ENCODE measurements at places on chromosomes 1 and 21. TPM values are rescaled to one million over a fixed set of nuclear protein-coding genes. Genes with fewer than 3 reads are reported as not detected.

GRCh38 chr1:10304295-10304694 lies 93.9 kb downstream of the KIF1B start:
- DNase-seq, result no peak

DNA sequence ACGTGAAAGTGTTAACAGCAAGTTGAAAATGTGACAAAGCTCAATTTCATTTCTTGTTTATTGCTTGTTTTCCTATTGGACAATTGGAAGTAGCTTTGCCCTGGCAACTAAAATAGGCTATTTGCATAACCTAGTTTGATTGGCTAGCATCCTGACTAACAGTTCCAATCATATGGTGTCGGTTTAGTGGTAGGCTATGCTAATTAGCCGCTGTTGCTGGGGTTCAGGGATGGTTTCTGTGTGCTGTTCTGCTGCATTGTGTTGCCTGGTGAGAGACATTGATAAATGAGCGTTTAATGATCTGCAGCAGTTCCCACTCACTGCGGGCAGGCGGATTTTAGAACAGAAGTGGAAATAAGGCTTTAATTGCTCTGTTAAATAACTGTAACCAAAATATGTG lies 68.5 kb downstream of the DYRK1A start:
- DNase-seq, result no peak

DNA sequence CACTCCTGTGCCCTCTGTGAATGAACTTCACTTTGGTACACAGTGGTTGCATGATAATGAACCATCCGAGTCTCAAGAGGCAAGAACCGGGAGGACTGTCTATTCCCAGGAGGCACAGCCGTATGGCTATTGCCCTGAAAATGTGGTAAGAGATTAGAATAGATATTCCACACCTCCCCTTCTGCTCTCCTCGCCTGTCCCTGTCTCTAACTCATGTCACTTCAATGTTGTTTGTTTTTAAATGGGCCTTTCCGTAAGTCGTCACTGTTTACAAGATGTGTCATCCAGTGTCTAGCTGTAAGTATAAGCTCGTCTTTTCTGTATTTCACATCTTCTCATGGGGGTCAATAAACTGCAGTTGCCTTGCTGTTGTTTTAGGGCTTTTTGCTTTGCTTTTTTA lies 122.2 kb downstream of the PATJ start:
- DNase-seq, result no peak

DNA sequence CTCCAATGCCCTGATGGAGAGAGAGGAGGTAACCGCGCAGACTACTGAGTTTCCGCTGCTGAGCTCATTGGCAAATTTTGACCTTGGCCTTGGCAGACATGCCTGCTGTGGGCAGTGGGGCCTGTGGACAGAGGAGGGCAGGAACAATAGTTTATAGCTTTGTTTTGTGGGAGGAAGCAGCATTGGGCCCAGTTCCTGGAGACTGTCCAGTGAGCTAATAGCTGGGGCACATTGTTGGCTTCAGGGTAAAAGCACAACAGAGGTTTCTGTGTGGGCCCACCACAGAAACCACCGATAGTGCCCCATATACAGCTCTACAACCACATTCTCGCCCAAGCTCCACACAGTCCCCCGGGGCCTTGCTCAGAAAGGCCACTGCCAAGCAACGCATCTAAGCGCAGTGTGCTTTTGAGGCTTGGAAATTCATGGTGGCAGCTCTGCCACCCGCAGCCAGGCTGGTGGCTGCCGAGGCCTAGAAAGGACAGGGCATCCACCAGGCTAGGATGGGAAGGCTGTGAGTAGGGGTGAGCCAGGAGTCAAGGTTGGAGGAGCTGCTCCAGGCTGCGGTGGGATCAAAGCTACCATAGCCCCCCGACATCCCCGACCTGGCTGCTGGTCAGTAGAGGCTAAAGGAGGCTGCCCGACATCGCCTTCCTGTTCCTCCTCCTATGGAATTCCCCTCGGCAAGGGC lies 43.2 kb downstream of the NEK2 start:
- DNase-seq, result no peak

- DNase-seq, result no peak
Observed at GRCh38 chr1:196678510-196678884, 26.7 kb downstream of the CFH start.

DNA sequence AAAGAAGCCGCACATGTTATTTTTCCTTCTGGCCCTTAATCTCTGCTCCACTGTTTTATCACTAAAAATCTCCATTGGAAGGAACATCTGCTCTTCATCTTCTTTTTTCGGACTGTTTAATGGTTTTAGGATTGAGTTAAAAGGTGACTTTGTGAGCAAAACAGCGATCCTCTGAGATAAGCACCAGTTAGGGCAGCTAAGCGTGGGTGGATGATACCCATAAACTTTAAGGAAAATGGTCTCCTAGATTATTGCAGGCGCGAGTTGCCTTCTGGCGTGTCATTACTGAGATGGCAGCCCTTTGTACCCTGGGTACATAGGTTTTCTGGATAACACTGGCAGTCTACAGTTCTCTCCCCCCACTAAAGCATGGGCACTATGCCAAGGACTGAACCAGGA lies 44.0 kb upstream of the HMGB4 start:
- no peak for DNase-seq

DNA sequence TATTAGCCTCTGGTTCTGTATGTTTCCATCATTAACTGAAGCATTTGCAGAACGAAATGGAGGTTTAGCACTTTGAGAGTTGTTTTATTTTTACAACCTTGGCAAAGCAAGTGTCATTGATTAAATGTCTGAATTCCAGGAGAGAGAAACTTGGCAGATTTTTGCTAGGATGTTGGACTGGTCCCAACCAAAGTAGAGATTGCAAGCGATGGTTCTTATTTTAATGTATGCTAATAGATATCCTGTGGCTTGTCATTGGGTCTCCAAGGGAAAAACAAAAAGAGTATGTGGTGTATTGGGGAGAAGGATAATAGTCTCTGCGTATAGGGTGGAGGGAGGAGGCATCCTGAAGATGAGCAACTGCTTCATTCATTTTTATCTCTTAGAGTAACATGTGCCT lies 457.2 kb upstream of the RUNX1 start:
- no peak for DNase-seq

DNA sequence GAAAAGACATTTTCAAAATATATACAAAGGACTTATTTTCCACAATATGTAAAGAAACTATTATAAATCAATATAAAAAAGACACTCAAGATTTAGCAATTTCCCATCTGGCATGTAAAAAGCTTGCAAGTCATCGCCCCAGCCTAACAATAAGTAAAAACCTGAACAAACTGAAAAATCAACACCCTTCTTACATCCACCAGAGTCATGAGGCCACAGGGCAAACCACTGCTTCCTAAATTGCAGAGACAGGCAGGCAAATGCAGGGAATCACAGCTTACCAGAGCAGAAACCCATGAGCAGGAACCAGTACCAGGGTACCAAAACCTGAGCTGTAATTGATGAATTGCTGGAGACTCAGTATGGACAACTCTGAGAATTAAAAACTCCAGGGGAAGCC lies 16.7 kb upstream of the WNT2B start:
- DNase-seq, result no peak

DNA sequence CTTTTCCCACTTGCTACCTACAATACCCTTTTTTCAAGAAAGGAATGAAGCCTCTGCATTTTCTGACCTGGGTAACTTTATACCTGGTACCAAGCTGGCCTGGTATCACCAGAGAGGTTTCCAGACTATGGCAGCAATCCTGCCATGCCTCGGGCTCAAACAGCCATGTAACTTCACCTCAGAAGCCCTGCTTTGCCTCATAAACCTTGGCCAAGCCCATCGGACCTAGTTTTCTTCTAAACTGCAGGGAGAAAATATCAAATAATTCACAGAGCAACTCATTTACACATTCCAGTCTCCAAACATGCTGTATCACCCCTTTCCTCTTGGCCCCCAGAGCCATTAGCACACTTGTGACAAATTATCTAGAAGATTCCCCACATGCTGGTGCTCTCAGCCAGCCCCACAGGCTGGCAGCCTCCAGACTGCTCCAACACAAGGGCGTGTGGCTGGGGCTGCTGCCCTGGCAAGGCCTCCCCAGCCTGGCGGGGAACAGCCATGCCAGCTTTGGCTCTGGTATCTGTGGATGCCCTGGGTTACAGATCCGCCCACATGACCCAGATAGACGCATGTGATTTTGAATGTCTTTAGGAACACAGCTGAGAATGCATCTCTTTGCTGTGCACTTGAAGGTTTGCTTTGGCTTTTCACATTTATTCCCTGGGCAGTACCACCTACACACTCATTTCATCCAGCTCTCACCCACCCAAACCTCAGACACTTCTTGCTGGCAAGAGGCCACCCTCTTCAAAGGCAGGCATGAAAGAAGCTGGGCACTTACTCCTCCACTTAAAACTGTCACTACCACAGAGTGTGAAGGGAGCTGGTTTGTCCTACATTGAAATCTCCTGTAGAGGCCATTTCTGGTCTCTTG lies 70.0 kb upstream of the BCAR3 start:
- DNase-seq, result no peak

- DNase-seq, result no peak
Observed at GRCh38 chr1:185680453-185680852, 53.7 kb upstream of the HMCN1 start.

DNA sequence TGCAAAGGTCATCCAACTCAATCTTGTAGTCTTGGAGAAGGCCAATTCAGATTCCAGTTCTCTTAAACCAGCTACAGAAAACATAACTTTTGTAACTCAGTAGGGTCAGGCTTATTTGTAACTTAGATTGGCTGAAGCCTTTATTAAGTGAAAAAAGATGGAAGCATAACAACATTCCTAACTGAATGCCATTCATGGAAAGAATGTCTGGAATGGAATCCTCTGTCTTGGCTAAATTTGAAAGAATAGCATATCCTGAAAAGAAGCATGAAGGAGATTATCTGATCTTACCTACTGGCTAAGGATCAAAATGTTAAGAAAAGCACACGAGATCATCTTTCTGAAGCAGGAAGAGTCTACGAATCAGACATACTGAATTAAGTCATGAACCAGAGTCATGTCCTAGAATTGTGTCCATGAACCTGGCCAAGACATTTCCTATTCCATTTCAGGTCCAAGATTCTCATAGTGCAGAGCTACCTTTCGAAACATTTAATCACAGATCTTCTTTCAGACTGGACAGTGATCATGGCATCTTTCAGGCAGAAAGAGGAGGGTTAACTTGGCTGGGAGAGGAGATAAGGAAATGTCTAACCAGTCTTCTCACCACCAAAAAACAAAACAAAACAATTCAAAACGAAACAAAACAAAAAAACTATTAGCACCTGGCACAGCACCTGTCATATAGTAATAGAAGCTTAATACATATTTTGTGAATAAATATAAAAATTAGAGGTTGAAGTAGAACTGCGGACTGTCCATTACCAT lies 75.6 kb downstream of the XCL2 start:
- no peak for DNase-seq

DNA sequence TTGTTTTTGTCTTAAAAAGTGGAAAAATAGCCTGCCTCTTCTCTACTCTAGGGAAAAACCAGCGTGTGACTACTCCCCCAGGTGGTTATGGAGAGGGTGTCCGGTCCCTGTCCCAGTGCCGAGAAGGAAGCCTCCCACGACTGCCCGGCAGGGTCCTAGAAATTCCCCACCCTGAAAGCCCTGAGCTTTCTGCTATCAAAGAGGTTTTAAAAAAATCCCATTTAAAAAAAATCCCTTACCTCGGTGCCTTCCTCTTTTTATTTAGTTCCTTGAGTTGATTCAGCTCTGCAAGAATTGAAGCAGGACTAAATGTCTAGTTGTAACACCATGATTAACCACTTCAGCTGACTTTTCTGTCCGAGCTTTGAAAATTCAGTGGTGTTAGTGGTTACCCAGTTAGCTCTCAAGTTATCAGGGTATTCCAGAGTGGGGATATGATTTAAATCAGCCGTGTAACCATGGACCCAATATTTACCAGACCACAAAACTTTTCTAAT lies 35.0 kb upstream of the TDRD10 start:
- no peak for DNase-seq

DNA sequence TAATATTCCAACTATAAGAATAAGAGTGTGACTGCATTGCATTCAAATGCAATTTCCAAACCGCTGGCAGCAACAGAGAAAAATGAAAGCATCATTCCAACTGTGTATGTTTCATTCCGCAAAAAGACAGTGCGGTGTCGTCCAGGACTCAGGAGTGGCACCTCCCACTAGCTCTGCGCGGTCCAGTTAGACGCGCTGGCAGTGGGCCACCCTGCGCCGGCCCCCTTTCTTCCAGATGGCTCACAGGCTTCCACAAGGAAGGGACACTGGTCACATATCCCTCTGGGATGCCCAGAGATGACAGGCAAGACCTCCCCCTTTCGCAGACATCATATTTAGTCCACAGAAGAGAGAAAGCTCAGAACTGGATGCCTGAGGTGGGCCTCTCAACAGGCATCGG lies 11.9 kb downstream of the WRAP73 start:
- no peak for DNase-seq

DNA sequence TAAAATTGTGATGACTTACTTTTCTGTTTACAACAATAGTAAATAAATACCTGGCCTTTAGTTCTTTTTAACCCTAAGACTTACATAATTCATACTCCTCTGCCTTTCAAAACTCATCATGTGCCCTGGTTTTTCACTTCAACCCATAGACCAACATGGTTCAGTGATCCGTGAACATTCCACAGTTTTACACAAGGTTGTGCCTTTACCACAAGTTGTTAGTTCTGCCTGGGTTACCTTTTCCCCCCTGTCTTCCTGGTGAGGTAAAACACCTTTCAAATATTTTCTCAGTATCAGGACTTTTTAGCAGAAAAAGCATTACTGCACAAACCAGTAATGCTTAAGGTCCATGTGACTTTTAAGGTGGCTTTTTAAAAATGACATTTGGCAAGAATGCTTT lies 1466.4 kb downstream of the PLA2G4A start:
- DNase-seq, result no peak

GRCh38 chr1:102097451-102097850 lies 100.7 kb upstream of the OLFM3 start:
- no peak for DNase-seq

- DNase-seq, result no peak
Observed at GRCh38 chr1:233242827-233243483, 52.6 kb downstream of the PCNX2 start.

GRCh38 chr1:89502895-89503294 lies 21.7 kb upstream of the LRRC8B start:
- no peak for DNase-seq

DNA sequence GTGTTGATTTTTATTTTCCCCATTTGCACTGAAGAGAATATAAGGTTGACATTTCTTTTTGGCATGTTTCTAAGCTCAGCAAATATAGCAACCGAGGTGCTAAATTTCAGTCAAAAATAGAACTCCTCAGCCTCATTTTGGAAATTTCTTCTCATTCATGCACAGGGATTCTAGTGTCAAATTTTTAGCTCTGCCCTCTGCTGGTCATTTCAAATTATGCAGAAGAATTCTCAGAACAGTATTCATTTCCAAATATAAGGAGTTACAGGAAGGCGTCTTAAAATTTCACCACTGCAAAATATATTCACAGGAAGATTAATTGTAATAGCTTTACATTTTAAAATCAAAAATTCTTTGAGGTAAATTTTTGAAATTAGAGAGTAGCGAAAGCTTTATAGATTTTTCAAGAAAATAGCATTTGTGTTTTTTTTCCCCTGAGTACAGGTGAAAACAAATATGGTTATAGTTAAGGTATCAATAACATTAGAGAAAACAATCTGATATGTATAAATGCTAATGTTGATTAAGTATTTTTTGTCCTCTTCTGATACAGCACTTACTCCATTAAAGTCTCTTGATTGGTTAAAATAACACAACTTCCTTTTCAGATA lies 57.9 kb downstream of the FMN2 start:
- peak; percentile 17 for DNase-seq

- no peak for DNase-seq
Observed at GRCh38 chr1:110050602-110051261, 16.3 kb downstream of the STRIP1 start.

GRCh38 chr1:6418668-6419396 lies 887 bp downstream of the HES2 start:
- no peak for DNase-seq

Gene PPFIA4
- total RNA-seq, result not detected

Gene S100A7
- total RNA-seq, result not detected

Gene MFSD2A
- total RNA-seq, result not detected

Gene THEM5
- total RNA-seq, result not detected
